ENCODE measurements at places on chromosomes 16 and 17.

- DNase-seq, result no peak
These were observed 1.2 kb upstream of the METTL9 start for GRCh38 chr16:21598206-21598605.

- DNase-seq, result peak; percentile 88
These were observed 14.0 kb downstream of the FMNL1 start for GRCh38 chr17:45235416-45236281.

DNA sequence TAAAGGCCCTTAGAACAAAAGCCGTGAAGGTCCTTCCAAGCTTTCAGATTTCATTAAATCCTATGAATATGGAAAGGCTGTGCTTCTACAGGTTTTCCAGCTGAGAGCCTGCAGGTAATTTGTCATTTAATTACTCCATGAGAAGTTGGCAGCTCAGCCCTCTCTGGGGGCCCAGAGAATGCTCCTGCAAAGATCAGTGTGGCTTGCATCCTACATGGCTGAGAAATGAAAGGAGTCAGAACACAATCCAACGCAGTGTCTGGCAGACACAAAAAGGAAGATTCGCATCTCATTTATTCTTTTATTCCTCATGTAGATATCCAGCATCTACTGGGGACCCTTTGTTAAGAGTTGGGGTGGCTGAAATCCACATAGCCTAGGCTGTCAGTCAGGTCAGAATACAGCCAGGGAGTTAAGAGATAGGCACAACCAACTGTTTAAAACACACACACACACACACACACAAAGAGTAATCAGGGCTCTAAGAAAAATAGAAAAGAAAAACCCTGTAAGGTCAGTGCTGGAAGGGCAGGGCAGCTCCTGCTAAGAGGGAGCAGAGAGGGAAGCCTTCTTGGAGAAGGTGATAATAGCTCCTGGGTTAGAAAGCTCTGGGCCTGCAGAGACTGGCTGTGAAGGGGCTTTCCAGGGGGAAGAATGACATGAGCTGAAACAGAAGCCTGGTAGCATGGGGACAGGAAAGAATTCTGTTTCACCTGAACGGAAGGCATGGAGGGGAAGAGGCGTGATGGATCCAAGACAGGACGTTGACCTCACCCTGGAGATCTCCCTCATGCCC lies 46.9 kb upstream of the WSCD1 start:
- no peak for DNase-seq

- no peak for DNase-seq
These were observed 42.8 kb downstream of the MARCHF10 start for GRCh38 chr17:62765351-62765750.

DNA sequence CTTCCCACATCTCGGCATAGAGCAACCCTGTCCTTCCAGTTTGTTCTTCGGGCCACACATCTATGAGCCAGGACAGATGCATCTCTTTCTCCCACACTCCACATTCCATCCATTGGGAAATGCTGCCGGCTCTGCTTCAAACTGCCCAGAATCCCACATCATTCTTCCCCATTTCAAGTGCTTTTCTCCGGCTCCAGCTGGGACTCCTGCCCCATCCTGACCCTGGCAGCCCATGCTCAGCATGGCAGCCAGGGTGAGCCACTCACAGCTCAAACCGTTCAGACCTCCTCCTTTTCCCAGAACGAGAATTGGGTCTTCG lies 132.8 kb upstream of the SDK2 start:
- DNase-seq, result no peak

DNA sequence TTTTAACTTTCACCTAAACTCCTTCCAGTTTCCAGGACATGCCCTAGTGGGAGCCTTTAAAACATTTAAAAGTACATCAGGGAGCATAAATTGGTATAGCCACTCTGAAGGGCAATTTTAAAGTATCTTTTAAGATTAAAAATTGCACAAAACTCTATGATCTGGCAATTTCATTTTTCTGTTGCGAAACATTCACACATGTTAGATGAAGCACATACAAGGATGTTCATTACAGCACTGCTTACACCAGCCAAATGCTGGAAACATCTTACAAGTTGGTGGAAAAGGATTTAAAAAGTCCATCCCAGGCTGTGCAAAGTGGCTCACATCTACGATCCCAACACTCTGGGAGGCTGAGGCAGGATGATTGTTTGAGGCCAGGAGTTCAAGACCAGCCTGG lies 26.4 kb upstream of the LONP2 start:
- no peak for DNase-seq

Measured in ecto neural progenitor cell (in vitro differentiated cells).